IMR-90 (cell line): ENCODE measurements at places on chromosomes 5 and 9.

GRCh38 chr5:142390334-142390733, 65.5 kb upstream of the SPRY4 start:
- no peak for DNase-seq

DNA sequence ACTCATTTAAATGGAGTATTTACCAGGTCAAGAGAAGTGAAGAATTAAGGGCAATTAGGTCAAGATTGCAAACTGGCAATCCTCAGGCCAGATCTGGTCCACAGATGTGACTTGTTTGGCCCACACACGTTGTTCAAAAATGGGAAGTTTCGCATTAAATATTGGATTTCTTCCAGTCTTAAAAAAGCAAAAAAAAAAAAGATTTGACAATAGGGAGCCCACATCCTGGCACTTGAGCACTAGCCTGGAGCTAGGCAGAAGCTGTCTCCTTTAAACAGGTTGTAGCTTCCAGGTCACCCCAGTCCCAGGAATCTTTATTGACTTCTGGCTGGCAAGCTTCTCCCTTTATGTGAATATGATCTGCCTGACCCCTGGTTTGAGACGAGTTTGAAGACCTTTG, 520.4 kb downstream of the RAB3C start:
- DNase-seq, result no peak

- no peak for DNase-seq
Observed at GRCh38 chr5:6522923-6523322, 74.3 kb downstream of the UBE2QL1 start.

GRCh38 chr5:167375125-167375524, 916.3 kb upstream of the WWC1 start:
- no peak for DNase-seq
